ELF-1 (cell line): ENCODE measurements at places on chromosomes 2 and 18.

- DNase-seq, result no peak
Measured at GRCh38 chr18:25495606-25496005, 143.6 kb upstream of the ZNF521 start.

DNA sequence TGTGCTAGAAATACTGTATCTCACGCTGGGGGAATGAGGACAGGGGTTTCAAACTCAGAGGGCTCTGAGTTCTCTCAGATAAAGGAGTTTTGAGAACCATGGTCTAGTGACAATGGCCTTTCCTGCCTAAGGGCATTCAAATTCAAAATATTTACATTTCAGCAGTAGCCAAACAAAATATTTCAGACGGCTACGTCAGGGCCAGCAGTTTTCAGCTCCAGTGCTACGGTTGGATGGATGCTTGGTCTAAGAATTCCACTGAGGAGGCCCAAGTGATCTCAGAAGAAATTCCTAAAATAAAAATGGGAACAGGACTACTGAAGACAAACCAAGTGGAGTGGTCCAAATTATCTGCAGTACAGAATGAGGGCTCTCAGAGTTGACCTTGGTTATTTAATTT, 41.1 kb upstream of the SCG2 start:
- DNase-seq, result no peak

DNA sequence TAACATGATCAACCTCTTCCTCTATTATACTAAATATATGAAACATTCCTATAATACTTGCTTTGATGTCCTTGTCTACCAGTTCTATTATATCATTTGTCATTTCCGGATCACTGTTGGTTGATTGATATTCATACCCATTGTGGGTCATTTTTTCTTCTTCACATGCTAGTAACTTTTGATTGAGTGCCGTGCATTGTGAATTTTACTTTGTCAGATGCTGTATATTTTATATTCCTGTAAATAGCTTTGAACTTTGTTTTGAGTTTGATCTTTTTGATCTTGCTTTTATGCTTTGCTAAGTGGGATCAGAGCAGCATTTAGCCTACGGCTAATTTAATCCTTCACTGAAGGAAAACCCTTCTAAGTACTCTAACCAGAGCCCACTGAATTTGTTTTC, 168.9 kb upstream of the RAB6C start:
- DNase-seq, result no peak

GRCh38 chr2:33859176-33859575, 260.1 kb upstream of the FAM98A start:
- no peak for DNase-seq

- no peak for DNase-seq
Measured at GRCh38 chr2:118510807-118511206, 336.6 kb downstream of the EN1 start.

GRCh38 chr2:23757686-23758433, 169.1 kb downstream of the ATAD2B start:
- DNase-seq, result no peak

- DNase-seq, result no peak
Measured at GRCh38 chr2:240353086-240353798, 82.2 kb upstream of the GPC1 start.
